ENCODE measurements at places on chromosomes 5 and 9.

GRCh38 chr9:124795881-124796431 lies 19.0 kb downstream of the OLFML2A start:
- DNase-seq: no peak

DNA sequence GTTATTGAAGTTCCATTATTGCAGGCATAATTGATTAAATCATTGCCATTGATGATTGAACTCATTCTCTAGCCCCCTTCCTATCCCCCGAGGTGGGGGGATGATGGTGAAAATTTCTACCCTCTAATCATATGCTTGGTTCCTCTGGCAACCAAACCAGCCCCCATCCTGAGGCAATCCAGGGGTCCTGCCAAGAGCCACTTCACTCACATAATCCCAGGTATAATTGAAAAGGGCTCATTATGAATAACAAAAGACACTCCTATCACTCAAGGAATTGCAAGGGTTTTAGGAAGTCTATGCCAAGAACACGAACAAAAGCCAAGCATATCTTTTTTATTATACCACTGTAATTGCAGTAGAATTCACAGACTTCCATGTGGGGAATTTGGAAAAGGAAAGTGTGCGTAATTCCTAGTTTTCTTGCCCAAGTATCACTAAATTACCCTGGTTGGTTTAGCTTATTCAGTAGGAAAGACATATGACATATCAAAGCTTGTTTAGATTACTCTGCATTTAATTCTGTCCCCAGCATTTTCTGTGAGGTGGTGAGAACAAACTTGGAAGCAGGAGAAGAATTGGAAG lies 130.7 kb upstream of the TAF11L2 start:
- DNase-seq: no peak

GRCh38 chr9:100499460-100499859 lies 26.5 kb downstream of the TMEFF1 start:
- DNase-seq: no peak

- DNase-seq: peak; percentile 95
Measured at GRCh38 chr9:127785023-127785932, 556 bp upstream of the CDK9 start.

- no peak for DNase-seq
Measured at GRCh38 chr9:114694146-114694545, 12.2 kb upstream of the TEX48 start.

- no peak for DNase-seq
Measured at GRCh38 chr5:64458948-64459347, 46.9 kb upstream of the RGS7BP start.

- DNase-seq: no peak
Measured at GRCh38 chr9:708182-708550, 133.3 kb upstream of the DMRT1 start.

DNA sequence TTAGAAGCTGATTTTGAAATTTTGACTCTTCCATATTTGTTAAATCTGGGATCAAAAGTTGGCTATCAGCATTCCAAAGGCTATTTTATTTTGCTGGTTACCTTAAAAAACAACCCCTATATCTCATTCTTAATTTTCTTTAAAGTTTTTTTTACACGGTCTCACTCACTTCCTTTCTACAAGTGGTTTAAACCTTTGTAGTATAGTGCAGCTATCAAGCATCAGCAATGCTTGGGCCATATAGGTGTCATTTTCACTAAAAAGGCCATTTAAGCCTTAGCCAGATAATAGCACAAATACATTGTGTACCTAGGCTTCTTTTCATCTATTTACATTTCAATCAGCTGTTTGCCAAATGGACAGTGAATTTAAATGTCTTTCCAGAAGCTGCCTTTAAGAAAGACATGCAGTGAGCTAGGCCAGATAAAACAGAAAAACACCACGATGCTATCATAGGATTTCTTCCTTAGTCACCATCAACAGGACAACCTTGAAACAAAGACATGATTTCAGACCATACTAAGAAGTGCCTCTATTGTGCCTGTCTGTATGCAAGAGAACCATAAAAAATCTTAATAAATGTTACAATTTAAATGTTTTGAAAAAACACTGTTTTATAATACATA lies 104.2 kb downstream of the RAPGEF6 start:
- DNase-seq: no peak

DNA sequence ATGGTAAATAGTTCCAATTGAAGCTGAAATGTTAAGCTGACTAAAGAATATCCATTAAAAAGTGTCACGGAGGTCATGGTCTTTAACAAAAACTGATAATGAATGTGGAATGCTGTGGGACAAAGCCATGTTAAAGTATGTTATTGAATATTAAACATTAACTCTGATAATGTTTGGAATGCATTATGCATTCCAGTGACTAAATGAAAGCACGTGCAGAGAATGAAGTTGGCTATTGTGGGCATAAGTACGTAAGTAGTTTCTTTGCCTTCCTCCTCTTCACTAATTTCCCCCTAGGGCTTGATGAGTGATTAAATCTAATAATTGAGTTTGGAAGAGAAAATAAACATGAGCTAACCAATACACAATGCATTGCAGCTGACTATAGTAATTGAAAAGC lies 640.4 kb upstream of the CDH10 start:
- no peak for DNase-seq

DNA sequence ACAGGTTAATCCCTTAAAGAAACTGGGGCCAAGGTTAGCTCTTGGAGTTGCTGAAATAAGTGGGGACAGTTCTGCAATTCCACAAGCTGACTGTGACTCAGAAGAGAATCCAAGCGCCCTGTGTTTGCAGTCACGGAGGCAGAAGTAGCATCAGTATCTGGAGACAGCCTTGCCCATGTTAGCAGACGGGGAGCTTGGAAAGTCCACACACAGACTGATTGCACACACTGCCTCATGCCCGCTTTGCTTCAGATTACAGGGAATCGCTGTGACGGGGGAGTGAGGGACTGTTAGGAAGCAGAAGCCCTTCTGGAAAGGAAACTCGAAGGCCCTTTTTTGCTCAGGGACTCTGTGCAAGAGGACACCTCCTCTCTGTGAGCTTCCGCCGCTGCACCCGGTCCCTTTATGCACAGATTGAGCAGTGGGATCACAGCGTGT lies 30.9 kb upstream of the PPP1R26 start:
- no peak for DNase-seq

GRCh38 chr5:145999208-145999607 lies 62.8 kb downstream of the SH3RF2 start:
- no peak for DNase-seq

DNA sequence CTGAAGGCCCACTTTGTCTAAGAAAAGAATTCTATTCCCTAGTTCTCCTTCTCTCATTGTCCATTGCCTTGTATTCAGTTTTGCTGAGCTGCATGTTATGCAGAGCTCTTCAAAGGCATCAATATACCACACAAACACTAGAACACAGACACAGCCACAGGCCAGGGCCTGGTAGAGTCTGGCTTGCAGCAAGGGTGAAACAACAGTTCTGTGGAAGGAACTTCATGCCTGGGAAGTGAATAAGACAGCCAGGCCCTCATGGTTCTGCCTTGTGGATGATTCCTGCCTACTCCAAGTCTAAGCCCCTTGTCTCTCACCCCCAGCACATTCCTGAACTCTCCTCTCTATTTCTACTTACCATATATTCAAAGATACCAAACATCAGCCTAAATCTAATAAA lies 30.8 kb downstream of the KLHL3 start:
- no peak for DNase-seq

DNA sequence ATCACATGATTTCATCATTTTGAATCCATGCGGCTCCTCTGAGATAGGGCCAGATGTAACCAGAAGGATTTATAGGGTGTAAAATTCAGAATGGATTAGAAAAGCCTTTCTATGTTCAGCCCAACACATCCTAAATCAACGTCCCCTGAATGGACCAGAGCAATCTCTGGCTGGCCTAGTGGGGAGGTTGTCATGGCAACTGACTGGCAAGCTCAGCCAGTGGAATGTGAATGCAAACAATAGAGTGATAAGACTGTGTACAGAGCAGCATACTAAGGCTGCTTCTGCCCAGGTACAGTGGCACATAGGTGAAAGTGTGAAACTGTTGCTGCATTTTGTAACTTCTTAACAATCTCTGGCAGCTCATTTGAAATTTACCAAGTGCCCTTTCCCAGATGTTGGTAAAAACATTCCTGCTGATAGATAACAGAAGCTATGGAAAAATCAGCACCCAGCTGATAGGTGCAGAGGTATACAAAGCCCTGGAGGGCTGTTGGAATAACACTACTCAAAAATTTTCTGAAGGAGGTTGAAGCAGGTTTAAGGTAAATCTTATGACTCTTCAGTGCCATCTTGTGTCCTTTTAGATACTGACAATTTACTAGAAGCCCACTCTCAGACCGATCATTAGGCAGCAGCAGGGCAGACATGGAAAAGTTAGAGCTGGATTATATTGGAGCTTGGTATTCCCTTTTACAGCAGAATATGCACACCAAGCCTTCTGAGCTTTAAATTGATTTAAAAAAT lies 267.2 kb downstream of the RAB3C start:
- no peak for DNase-seq

GRCh38 chr5:116799401-116799800 lies 224.8 kb upstream of the SEMA6A start:
- DNase-seq: no peak

DNA sequence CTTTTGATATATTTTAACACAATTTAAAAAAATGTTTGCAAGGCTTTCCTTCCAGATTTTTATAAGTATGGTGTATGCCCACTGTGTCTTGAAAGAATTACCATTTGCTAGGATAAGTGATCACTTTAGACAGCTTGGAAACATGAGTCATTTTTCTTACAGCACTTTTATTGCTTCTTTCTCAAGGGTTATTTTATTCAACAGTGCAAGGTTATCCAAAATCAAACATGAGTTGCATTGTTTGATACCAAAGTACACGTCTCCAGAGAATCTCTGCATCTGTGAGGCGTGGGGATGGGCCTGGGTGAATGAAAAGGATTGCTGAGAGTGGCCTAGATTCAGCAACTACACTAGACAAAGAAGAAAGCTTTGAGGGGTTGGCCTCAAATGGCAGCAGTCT lies 329.6 kb downstream of the ADAMTS6 start:
- no peak for DNase-seq

- peak; percentile 61 for DNase-seq
Measured at GRCh38 chr5:7745882-7746610, 104.9 kb downstream of the CFAP90 start.

GRCh38 chr9:115264313-115264712 lies 146.4 kb upstream of the TNC start:
- no peak for DNase-seq

- DNase-seq: no peak
Measured at GRCh38 chr9:14311171-14311949, 2.6 kb downstream of the NFIB start.

DNA sequence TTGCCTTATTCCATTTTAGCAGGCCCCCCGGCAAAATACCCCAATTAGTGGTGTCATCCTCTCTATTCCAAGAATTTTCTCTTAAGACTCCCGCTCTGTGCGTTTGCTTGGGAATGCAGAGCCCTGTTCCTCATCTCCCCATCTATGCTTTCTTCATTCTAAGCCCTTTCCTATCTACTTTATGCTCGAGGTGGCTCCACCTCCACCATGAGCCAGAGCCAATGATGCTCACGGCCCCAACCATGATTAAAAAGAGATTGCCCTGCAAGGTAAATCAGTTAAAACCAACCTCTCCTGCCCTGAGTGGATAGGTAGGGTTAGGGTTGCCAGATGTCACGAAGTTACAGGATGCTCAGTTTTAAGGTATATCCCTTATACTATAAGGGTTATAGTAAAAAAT lies 677 bp upstream of the TXNDC15 start:
- no peak for DNase-seq

- DNase-seq: peak; percentile 86
Measured at GRCh38 chr9:93058355-93059010, at the start of gene SUSD3. SUSD3 (plus strand) TSS chr9:93058701; CDS start chr9:93058743, 42 bp downstream.

DNA sequence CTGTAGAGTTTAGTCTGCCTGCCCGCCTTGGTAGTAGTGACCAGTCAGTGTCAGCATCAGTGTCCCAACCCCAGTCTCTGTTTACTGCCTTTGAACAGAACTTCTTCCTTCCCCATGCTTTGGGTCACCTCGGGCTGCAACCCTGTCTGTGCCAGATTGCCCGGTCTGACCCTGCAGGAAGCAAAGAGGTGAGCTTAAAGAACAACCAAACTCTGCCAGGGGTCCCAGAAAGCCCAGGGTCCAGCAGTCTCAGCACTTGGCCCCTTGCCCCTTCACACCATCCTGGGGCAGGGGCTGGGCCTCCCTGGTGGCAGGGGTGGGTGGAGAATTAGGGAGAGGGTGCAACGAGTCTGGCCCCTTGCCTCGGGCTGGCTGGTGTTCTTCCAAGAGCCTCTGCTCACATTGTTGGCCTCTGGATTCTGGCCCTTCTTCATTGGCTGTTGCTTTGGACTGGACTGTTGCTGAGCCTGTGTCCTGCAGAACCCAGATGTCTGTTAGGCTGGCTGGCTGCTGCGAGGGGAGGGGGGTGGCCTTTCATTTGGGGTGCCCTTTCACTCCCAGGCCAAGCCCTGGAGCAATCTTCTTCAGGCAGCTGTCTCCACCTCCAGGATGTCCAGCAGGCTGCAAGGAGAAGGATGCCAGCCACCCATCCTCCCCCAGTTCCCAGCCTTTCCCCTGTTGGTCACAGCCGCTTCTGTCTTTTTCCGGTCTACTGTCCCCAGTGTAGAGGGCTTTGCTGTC lies 51.2 kb downstream of the SAR1B start:
- DNase-seq: peak; percentile 71

DNA sequence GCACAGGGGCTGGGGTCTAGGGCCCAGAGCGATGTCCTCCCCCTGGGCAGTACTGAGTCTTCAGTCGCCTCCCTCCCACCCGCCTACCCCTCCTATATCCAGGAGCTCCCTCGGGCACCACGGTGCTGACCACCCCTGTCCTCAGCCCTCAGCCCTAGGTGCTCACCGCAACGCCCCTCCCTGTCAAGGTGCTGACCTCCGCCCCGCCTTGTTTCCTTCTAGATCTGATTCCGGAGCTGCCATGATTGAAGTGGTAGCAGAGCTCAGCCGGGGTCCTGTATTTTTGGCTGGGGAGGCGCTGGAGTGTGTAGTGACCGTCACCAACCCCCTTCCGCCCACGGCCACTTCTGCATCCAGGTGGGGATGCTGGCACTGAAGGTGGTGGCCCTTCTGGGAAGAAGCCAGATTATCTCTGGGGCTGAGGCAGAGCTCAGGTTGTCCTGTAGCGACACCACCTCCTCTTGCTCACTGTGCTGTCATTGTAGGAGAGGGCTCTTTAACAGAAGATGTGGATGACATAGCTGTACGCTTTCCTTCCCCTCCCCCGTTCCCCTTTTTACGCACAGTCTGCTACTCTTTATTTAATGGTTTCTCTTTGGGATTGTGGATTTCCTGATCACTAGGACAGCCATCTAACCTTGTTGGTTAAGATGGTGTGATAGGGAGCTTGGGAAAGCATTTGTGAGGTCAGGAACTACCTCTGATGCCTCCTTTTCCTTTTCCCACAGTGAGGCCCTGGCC lies 598 bp downstream of the RGP1 start:
- no peak for DNase-seq

- no peak for DNase-seq
Measured at GRCh38 chr9:5418481-5418880, 19.2 kb downstream of the PLGRKT start.

GRCh38 chr5:167229751-167230150 lies 1061.7 kb upstream of the WWC1 start:
- DNase-seq: no peak

- no peak for DNase-seq
Measured at GRCh38 chr5:108196276-108196675, 185.6 kb downstream of the FBXL17 start.

Measured in Right ventricle myocardium inferior (tissue), 1 donor.